ENCODE measurements at places on chromosomes 7 and 10.
A peak's percentile ranks its signal among the peaks of the same experiment; 100 is the strongest.

- H3K4me3 ChIP-seq, result no peak overlapping the region
- H3K4me1 ChIP-seq, result no peaks in the 10 kb centered on the region
- peaks cover 12% of the 10 kb centered on the region for H3K27me3 ChIP-seq
Observed at GRCh38 chr7:151291206-151291605, 42.7 kb upstream of the SMARCD3 start.

DNA sequence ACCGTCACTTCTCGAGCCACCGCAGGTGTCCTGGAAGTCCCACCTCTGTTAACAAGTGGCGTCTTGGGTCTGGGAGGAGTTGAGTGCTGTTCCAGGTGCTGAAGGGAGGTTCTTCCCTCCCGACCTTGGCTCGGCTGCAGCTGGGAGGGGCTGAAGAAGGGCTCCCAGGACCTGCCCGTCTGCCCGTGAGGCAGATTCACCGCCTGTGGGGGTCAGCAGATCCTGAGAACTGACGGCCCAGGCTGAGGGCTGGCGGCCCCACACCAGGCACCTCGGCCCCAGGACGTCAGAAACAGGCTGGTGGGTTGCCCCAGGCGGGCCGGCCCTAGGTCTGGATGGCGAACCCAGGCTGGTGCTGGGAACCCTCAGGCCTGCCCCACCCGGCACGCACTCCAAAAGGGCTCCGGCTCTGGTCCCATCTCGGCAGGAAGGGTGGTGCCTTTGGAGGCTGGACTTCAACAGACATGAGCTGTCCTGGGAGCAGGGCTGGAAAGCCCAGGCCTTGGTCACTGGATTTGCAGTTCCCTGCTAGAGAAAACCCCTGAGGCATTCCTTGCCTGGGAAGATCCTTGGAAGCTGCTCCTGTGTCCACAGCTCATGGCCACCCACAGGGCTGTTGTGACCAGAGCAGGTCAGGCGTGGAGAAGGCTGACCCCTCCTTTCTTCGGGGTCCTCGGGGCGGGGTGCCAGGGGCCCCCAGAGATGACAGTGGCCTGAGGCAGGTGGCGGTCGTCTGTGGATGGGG, 42.6 kb upstream of the CFAP46 start:
- no peak overlapping the region for H3K4me3 ChIP-seq
- no peak overlapping the region for H3K27ac ChIP-seq
- no peaks in the 10 kb centered on the region for H3K36me3 ChIP-seq
- no peaks in the 10 kb centered on the region for H3K4me1 ChIP-seq

DNA sequence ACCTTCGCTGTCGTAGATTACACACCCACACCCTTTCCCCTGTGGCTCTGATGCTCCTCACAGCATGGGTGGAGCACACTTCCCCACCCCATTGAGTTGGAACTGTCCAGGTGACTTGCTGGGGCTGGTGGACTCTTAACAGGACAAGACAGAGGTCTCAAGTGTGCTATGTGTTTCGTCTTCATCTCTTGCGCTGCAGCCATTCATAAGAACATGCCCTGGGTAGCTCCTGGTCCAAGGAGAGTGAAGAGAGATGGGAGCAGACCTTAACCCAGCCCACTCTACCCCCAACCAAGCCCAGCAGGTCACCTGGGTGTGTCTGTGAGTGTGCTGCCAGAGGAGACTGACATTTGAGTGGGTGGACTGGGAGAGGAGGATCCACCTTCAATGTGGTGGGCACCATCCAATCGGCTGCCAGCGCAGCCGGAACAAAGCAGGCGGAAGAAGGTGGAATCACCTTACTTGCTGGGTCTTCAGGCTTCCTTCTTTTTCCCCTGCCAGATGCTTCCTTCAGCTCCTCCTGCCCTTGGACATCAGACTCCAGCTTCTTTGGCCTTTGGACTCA, 112.4 kb downstream of the HTR5A start:
- peaks cover 5% of the 10 kb centered on the region for H3K4me1 ChIP-seq
- H3K4me3 ChIP-seq, result no peak overlapping the region
- no peak for DNase-seq
- H3K27me3 ChIP-seq, result peaks cover 9% of the 10 kb centered on the region
- peaks cover 4% of the 10 kb centered on the region for H3K36me3 ChIP-seq

- H3K36me3 ChIP-seq, result no peaks in the 10 kb centered on the region
- peak within 1 kb of the TSS; percentile 94 for H3K4me3 ChIP-seq
- no peak for DNase-seq
- peaks cover 41% of the 10 kb centered on the region for H3K4me1 ChIP-seq
Observed at GRCh38 chr10:89327803-89328441, at the start of gene IFIT3. Gene IFIT3 (plus strand): TSS chr10:89327997. CDS start chr10:89328074, 77 bp downstream.

- no peak for DNase-seq
- no peak overlapping the region for H3K4me3 ChIP-seq
- H3K36me3 ChIP-seq, result peaks cover 17% of the 10 kb centered on the region
- H3K4me1 ChIP-seq, result peaks cover 29% of the 10 kb centered on the region
Observed at GRCh38 chr10:50469778-50470193, 154.0 kb downstream of the SGMS1 start.
